NCI-H345 (cell line): ENCODE measurements at places on chromosomes 7 and 10.

- no peak for DNase-seq
These were observed 108.0 kb downstream of the DOCK1 start for GRCh38 chr10:127013211-127013656.

- no peak for DNase-seq
These were observed 3.8 kb downstream of the LRCH4 start for GRCh38 chr7:100582041-100582579.

GRCh38 chr7:8176370-8177081 is 85.4 kb downstream of the ICA1 start:
- peak; percentile 11 for DNase-seq

GRCh38 chr10:63266391-63267316 is 133.5 kb downstream of the NRBF2 start:
- DNase-seq, result no peak

DNA sequence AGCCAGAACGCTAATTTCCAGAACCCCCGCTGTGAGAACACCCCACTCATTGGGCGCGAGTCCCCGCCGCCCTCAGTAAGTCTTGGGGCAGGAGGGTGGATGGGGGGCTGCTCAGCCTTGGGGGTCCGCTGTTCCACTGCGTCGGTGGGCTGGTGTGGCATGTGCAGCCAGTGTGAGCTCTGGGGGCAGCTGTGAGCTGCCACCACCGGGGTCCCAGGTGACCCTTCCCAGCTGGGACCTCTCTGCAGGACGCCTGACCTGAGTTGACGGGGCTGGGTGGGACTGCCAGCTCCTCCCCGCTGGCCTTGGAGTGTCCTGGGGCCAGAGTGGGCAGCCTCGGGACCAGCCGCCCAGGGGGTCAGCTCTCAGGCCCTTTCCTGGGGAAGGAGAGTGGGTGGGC is 27.2 kb downstream of the TTYH3 start:
- DNase-seq, result no peak

DNA sequence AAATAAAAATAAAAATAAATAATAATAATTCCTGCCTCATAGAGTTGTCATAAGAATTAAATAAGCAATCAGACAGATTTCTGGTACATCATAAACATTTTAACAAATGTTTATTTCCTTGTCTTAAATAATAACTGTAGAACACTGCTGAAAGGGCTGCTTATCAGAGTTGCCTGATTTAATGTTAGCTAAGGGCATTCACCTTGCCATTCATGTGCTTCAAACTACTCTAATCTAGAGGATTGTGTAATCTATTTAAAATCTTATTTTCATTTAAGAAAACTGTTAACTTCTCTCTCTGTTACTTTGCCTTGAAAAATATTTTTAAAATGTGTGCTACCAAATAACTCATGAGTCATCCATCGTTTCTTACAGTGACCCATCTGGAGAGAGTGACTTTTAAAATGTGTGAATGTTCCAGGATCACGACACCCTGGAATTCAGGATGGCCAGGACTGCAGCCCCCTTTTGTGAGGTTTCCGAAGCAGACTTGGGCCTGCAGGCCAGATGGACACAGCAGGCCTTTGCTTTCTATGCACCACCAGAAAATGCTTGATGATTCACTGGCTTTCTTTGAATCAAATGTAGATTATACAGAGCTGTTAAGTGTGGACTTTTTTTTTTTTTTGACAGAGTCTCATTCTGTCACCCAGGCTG is 109.1 kb upstream of the TNS3 start:
- no peak for DNase-seq

DNA sequence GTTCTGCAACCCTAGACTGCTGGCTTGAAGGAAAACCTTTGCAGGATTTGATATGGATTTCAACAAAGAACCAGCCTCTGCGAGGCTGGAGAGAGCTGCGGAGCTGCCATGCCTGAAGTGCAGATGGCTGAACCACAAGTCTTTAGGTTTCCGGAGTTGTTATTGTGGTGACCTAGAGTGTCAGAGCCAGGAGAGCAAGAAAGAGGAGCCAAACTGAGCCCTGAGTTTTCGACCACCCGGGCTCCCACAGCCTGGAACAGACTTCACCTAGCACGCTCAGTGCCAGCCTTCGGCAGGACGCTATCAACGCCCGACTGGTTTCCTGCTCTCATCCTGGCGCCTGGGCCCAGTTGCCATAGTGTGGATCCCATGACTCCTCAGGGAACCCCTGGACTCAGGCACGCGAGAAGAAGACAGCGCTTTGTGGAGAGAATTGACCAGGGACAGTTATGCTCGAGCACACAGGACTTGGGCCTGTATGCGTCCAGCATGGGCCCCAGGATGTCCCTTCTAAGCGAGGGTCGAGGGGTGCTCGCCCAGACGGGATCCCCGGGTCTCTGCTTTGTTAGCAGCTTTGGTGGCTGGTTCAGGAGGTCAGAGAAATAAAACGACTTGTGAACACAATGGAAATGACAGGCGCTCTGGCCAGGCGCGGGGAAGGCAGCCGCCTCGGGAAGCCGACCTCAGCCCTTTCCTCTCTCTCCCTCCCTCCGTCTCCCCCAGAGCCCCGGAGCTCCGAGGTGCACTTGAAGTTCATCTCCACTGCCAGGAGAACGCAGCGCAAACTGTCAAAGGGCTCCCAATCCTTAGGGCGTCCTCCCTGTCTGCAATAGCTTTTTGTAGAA is 1.8 kb upstream of the GAD2 start:
- no peak for DNase-seq

GRCh38 chr7:155278921-155279320 is 18.8 kb upstream of the INSIG1 start:
- DNase-seq, result no peak

- DNase-seq, result no peak
These were observed 88.3 kb downstream of the NKX6-2 start for GRCh38 chr10:132697578-132698200.

GRCh38 chr7:24979470-24979862 is 512 bp downstream of the OSBPL3 start:
- peak; percentile 52 for DNase-seq

DNA sequence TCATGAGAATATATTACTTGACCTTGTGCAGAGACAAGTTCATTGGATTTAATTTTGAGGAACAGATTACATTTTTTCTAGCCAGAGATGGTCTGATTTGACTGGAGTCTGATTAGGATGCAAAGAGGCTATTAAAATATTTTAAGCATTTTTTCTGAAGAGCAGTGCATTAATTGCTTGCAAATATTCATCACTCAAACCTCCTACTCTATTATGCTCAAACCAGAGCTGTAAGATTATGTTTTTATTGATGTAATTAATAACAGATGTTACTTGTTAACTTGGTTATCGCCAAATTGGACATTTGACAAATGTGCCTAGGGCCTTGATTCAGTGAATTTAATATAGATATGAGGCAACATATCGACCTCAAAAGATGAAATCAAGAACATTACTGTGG is 160.9 kb upstream of the SLC13A1 start:
- no peak for DNase-seq

DNA sequence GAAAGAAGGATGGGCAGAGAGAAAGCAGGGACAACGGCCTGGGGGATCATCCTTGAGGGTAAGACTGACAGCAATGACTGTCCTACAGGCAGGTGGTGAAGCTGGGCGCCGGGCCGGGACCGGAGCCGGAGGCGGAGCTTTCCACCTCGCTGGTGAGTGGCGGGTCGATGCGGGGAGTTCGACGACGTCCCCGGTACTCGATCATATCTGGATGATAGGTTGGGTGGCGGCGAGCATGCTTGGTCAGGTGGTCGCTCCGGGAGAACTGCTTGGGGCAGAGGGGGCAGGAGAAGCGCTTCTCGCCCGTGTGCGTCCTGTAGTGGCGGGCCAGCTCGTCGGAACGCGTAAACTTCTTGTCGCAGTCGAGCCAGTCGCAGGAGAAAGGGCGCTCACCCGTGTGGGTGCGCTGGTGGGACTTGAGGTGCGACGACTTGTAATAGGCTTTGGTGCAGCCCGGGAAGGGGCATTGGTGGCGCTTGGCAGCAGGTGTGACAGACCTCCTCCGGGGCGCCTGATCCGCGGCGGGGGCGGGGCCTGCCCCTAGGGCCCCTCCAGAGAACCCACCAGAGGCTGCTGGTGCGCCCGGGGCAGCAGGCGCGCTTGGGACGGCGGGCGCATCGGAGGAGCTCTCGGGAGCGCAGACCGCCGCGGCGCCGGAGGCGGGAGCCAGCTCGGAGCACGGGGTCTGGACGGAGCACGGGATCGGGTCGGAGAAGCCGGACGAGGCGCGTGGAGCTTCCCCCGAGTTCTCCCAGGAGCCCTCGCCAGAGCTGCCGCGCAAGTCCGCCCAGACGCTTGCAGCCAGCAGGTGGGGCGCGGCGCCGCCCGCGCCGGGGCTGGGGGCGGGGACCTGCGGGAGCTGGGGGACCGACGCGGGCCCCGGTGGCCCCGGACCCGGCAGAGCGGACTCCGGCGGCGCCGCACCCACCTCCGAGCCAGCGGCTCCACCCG is 752 bp downstream of the KLF14 start:
- DNase-seq, result peak; percentile 49

GRCh38 chr10:72309290-72310240 is 35.8 kb downstream of the DDIT4 start:
- no peak for DNase-seq

- DNase-seq, result no peak
These were observed 81.4 kb upstream of the EEPD1 start for GRCh38 chr7:36071605-36072004.

DNA sequence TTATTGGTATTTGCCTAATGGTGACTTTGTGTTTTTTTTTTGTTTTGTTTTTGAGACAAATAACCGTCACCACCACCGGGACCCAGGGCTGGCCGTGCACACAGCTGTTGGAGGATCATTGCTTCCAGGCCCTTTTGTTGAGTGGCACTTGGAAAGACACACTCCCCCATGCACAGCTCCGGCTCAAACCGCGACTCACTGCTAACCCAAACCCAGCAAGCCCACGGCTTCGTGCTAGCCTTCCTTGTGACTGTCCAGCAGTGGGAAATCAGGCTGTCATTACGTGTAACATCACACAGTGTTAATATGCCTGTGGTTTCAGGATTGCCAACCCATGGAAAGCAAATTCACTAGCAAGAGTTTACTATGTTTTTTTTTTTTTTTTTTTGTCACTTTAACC is 17.4 kb downstream of the BNIP3 start:
- DNase-seq, result no peak

GRCh38 chr7:117322741-117323304 is at the start of gene WNT2:
Gene WNT2 (minus strand): TSS chr7:117323058. CDS start chr7:117322989, 69 bp downstream.
- DNase-seq, result no peak

DNA sequence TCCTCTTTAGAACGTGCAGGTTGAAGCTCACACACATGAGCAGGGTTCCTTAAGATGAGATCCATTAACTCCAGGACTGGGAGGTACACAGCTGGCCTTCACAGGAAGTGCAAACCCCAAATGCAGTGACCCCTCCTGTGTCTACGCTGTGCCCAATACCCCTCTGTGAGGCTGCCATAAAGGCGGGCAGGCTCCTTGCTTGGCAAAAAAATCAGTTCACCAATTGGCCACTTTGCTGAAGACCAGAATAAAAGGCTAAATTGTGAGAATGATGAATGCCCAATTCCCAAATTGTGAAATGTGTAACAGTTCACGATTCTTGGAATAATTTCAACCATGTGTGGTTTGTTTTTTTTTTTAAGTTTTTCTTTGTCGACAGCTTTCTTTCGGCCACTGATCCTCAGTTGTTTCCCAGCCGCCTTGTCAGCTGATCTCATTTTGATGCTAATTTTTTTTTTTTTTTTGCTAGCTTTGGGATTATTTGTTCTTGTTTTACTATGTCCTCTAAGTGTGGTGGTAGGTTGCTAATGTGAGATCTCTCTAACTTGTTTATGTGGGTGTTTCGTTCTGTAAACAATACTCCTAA is 101.9 kb upstream of the PRSS58 start:
- DNase-seq, result no peak

DNA sequence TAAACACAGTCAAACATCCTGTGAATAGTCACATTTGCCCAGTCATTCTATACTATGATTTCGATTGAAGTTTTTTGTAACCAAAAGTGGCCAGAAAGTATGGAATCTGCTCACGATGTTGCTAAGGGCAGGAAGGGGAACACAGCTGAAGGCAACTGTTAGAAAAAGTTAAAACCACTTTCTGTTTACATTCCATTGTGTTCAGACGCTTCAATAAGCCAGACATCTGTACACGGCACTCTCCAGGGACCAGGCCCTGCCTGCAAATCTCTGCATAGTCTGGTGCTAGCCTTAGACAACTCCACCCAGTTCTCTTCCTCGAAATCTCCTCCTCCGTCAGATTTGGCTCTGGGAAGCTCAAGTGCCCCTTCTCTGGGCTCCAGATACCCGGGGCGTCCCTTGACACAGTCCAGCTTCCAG is 17.1 kb upstream of the TMEM120A start:
- no peak for DNase-seq

- DNase-seq, result no peak
These were observed 839.0 kb downstream of the LRMDA start for GRCh38 chr10:76270464-76270863.

- no peak for DNase-seq
These were observed 10.1 kb downstream of the OTUD1 start for GRCh38 chr10:23448802-23449570.

GRCh38 chr7:23913016-23913415 is 203.0 kb downstream of the STK31 start:
- DNase-seq, result no peak

- DNase-seq, result no peak
These were observed 80.9 kb downstream of the NT5C2 start for GRCh38 chr10:103111918-103112877.

DNA sequence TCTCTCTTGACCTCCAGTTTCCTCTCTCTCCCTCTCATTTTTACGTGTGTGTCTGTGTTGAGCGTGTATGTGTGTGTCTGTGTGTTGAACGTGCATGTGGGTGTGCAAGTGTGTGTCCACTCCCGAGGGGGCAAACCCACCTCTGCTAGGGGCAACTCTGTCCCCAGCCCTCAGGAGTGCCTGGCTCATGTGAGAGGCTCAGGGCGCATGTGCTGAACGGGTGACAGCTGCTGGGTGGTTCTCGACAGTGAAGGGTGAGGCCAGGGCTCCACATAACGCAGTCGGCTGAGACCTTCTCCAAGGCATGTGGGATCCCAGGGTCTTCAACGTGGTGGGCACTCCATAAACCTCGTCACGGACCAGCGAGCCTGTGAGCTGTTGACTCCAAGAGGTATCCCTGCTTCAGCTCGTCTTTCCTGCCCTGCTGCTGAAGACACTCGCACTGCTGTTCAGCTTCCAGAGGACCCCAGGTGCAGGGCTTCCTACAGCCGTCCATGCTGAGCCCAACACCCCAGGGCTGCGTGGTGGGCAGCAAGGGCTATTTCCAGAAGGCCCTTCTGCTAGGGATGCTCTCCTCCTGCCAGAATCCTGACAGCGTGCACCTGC is 361.6 kb upstream of the SHH start:
- DNase-seq, result no peak

DNA sequence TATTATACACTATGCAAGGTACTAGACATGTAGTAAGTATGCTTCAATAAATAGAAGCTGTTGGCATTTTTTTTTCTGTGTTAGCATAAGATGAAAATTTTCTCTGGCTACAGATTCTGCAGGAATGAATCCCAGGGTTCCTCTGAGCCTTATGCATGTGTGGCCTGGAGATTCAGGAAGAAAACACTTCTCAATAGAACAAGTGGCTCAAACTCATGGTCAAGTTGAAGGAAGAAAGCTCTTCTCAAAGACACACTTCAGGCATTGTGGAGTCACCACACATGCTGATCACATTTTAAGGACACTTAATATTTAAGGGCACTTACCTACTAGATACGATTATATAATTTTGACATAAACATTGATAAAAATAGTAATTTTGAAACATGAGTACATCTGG is 19.5 kb downstream of the DNAH11 start:
- DNase-seq, result no peak
